ENCODE measurements at places on chromosomes 2 and 18.

GRCh38 chr18:72086421-72086820 is 457.7 kb downstream of the CBLN2 start:
- no peak for DNase-seq

GRCh38 chr2:189658306-189659212 is 2.7 kb upstream of the ASNSD1 start:
- peak; percentile 42 for DNase-seq

DNA sequence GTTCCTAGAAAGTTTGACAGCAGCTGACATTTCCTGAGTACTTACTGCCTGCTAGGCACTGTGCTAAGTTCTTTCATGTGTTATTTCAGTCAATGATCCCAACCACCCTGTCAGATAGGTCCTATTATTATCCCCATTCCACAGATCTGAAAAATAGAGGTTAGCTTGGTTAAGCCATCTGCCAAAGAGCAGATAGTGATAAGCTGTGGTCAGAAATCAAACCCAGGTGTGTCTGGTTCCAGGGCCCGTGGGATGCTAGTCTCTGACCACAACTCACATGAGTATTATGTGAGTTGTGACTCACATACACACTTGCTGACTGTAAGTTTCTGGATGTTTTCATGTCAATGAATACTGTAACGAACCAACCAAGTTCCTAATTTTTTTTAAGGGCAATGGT is 132.0 kb upstream of the APCDD1 start:
- peak; percentile 69 for DNase-seq

DNA sequence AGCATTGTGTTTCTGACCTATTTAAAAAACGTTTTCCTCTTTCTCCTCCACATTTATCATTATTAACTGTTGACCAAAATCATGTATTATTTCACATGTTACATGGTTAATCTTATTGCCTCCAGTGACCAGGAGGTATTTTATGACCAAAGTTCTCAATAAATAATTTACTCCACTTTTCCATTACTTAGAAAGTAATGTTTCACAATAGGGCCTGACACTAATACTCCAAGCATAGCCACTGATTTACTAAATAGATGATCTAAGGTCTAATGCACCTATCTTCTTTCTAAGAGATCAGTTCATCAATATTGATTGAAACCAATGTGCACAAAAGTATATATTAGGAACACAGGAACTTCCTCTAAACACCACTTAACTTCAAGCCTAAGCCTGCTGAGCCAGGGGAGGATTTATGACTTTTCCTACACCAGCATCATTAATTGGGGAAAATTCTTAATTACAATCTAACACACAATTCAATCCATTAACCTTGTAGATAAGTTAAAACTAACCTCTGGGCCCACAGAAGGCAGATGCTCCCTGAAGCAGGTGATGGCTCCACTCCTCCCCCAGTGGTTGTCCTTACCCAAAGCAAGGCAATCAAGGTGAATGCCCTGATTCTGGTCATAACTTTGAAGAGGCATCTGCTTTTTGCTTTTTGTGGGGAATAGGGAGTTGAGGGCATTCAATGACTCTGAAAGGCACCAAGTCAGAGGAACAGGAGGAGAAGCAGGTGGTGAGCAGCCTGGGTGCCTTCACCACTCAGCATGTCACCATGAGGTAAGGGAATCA is 33.9 kb downstream of the RBMS1 start:
- no peak for DNase-seq

DNA sequence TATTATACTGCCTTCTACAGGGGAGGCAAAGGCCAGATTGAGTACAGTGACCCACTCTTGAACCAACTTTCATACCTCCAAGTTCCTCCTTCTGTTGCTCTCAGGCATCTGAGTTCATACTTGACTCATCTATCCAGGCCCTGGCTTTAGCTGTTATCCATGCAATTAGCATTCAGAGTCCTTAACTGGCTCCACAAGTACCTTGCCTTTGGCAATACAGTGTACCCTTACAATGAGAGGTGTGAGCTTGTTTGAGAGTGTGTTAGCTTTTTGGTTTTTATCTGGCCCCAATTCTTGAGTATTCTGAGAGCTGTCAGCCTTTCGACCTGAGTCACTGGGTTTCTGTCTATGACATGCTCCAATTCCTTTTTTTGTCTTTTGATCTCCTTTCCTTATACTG is 60.2 kb downstream of the EHD3 start:
- no peak for DNase-seq

- peak; percentile 46 for DNase-seq
Observed at GRCh38 chr2:67259556-67260342, 137.4 kb upstream of the ETAA1 start.

GRCh38 chr2:241774419-241775222 is 2.0 kb upstream of the GAL3ST2 start:
- DNase-seq, result peak; percentile 79

DNA sequence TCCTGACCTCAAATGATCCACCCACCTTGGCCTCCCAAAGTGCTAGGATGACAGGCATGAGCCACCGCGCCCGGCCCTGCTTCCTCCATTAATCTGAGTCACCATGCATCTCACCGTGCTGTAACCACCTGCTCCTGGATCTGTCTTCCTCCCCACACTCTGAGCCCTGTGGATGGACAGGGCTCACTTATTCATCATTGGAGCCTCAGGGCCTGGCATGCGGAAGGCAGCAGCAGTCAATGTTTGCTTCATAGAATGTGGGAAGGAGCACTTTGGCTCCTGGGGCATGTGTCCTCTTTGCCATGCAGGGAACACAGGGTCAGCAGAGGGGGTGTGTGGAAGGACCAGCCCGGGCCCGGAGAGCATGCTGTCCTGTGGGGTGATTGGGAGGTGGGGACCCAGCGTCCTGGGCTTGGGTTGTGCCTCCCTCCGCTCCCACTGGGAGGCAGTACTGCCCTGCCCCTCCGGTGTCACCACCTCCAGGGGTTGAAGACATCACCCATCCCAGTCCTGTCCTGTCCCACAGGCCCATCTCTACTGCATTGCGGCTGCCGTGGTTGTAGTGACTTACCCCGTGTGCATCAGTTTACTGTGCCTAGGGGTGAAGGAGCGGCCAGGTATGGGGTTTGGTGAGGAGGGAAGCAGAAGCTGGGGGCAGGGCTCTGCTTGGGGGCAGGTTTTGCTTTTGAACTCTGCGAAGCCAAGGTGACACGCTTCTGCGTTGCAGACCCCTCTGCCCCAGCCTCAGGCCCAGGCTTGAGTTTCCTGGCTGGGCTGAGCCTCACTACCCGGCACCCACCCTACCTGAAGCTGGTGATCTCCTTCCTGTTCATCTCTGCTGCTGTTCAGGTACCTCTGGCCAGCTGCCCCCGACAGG is 11.5 kb downstream of the MFSD2B start:
- DNase-seq, result peak; percentile 41

- DNase-seq, result no peak
Observed at GRCh38 chr2:169692718-169693117, 1.5 kb downstream of the CFAP210 start.

DNA sequence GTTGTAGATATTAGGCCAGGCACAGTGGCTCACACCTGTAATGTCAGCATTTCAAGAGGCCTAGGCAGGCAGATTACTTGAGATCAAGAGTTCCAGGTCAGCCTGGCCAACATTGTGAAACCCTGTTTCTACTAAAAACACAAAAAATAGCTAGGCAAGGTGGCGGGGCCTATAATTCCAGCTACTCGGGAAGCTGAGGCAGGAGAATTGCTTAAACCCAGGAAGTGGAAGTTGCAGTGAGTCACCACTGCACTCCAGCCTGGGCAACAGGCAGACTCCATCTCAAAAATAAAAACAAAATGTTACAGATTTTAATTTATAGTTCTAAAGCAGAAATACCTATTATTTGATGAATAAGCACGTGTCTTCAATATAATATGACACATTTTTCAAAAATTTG is 65.6 kb upstream of the UBXN4 start:
- no peak for DNase-seq

- DNase-seq, result no peak
Observed at GRCh38 chr2:237194906-237195305, 109.2 kb downstream of the COPS8 start.

- no peak for DNase-seq
Observed at GRCh38 chr2:81576713-81577112, 1272.2 kb upstream of the LRRTM1 start.

- peak; percentile 82 for DNase-seq
Observed at GRCh38 chr2:237726401-237726830, 72.2 kb upstream of the RBM44 start.

DNA sequence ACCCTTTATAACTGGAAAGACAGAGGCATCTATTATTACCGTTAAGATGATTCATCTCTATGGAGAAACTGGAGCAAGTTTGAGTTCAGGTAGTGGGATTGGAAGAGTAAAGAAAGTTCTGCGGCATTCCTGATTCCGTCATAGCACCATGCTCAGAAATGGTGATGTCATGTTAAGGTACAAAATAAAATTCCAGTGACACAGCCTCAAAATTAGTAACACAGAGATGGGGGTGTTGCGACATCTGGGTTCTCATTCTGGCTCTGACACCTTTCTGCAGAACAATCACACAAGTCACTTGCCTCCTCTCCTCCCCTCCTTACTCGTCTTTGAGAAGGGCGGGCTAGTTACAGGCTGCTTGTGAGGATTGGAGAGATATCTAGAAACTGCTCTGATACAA is 105.7 kb downstream of the DPP10 start:
- DNase-seq, result no peak

GRCh38 chr2:237639052-237639835 is 11.9 kb downstream of the LRRFIP1 start:
- DNase-seq, result peak; percentile 48

- DNase-seq, result peak; percentile 79
Observed at GRCh38 chr18:36757081-36757480, 71.7 kb downstream of the TPGS2 start.

- no peak for DNase-seq
Observed at GRCh38 chr2:180991361-180991760, 11.0 kb downstream of the UBE2E3 start.
